Non-pigmented ciliary epithelial cell (primary cell): ENCODE measurements at places on chromosomes 11 and 22.

- DNase-seq = no peak
These were observed 198.8 kb upstream of the SEZ6L start for GRCh38 chr22:25970374-25970911.

DNA sequence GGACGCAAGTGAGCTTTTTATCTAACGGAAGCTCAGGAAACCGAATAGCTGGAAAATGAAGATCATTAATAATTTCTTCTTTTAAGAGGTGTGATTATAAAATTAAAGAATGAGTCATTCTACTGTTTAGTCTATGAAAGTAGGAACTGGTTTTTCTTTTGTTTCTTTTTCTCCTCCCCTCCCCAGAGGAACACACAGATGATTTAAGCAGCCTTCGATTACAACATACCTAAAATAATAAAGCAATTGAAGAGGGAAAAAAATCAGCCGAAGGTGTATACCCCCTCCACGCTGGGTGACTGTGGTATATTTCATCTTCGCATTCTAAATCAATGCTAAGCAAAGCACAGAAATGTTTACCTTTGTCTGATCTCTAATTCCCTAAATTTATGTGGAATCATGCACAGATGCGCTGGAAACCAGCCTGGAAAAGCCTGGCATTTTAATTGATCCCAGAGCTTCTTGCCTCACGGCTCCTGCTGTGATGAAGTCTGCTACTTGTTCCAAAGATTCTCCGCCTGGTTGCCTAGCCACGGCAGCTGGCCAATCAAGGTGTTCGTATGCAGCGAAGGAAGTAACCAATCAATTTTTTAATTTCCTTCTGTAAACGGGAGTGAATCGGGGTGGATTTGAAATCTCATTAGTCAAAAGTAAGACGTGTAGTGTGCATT is 133.9 kb downstream of the FANCF start:
- DNase-seq = no peak

GRCh38 chr11:124831897-124832296 is 31.7 kb upstream of the MSANTD2 start:
- DNase-seq = no peak

- no peak for DNase-seq
These were observed 863 bp downstream of the YIF1A start for GRCh38 chr11:66287889-66288670.

- no peak for DNase-seq
These were observed 10.8 kb downstream of the SGSM1 start for GRCh38 chr22:24816806-24817205.

- DNase-seq = no peak
These were observed 130.0 kb downstream of the WNT7B start for GRCh38 chr22:45846952-45847351.

- DNase-seq = no peak
These were observed 14.1 kb downstream of the SPATA19 start for GRCh38 chr11:133830931-133831907.

GRCh38 chr11:561148-562003 is 606 bp downstream of the RASSF7 start:
- no peak for DNase-seq

DNA sequence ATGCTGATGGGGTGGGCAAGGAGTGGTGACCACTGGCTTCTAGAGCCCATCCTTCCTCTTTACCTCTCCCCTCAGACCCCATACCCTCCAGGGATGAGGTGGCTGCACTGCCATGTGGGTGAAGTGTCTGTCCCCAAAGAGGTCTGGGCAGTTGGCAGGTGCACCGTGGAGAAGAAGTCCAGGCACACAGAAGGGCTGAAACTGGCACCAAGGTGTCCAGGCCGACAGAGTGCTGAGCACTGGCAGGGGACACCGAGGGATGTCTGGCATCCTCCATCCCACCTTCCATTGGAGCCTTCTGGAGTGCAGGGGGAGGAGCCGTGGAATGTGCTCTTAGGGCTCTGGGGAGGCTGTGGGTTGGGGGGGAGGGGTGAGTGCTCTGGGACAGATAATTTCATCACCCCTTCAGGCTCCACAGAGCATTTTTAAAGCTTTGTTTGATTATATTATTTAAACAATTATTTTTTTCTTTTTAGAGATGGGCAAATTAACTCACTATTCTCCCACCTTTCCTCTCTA is 37.9 kb downstream of the PKNOX2 start:
- no peak for DNase-seq

GRCh38 chr11:41116970-41117369 is 342.5 kb downstream of the LRRC4C start:
- DNase-seq = no peak

- no peak for DNase-seq
These were observed 21.3 kb downstream of the TRIM44 start for GRCh38 chr11:35683728-35684339.

DNA sequence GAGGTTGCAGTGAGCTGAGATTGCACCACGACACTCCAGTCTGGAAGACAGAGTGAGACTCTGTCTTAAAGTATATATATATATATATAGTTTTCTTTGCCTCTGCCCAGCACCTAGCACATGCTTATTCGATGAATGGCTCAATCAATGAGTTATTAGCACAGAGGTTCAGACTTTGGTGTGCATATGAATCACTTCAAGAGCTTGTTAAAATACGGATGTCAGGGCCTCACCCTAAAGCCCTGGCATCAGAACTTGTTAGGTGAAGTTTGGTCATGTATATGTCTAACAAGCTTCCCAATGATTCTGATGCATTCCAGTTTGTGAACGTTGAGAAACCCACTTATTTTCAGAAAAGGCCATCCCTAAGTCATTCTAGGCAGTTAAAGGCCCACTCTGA is 21.8 kb upstream of the TMEM86A start:
- DNase-seq = no peak

- no peak for DNase-seq
These were observed 163.1 kb downstream of the PKNOX2 start for GRCh38 chr11:125327518-125328224.

DNA sequence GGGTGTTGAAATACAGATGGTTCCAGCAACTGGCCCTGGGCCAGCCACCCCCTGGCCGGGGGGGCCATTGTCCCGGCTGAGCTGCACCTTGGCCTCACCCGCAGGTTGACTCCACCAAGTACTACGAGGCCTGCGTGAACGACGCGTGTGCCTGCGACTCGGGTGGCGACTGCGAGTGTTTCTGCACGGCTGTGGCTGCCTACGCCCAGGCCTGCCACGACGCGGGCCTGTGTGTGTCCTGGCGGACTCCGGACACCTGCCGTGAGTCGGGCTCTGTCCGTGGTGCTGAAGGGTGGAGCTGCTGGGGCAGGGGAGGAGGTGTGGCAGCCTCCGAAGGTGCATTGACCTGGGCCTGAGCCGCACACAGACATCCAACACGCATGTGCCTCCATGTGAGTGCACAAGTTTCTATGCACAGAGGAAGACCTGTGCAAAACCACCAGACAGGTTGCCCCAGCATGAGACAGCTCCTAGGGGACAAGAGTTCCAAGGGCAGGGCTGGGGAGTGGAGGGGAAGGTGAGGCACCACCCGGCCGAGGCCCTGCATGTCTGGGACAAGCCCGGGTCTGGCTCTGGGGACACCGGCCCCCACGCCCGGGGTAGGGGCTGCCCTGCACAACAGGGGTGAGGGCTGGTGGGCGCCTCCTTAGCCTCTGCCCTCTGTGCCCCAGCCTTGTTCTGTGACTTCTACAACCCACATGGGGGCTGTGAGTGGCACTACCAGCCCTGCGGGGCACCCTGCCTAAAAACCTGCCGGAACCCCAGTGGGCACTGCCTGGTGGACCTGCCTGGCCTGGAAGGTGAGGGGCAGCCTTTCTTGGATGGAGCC is 16.1 kb downstream of the MUC5B start:
- no peak for DNase-seq

DNA sequence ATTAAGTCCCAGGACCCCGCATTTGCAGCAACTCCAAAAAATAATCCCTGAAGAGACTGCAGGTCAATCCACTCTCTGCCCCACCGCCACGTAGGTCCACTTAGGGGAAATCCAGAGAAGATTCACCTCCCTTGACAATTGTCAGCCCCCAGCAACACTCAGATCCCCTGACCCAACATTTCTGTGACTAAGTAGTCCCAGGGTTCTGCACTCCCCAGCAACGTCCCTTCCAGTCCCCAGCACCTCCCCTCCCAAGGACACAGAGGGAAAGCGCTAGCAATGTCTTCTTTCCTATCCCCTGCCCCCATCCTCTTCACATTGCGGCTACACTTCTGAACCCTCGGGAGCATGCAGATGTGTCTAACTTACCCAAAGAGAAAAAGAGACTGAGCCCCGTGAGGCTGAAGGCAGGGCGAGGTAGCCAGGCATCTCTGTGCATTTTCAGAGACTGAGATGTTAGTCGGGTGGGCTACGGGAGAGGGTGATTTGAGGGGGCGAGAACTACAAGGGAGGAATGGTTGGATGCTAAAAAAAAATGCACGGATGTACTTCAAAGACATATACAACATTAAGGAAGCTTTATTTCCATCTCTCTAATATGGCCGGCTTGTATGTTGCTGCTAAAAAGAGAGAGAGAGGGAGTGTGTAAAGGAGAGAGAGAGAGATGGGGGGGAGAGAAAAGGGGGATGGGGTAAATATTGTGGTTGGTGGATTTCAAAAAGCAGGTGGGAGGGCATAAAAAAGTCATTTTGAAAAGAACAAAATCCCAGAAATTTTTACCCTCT is at the start of gene SCN2B:
SCN2B (minus strand) TSS at position 647 of the 785 bp plus-strand sequence; CDS start at position 439, 208 bp downstream.
- DNase-seq = no peak

- DNase-seq = no peak
These were observed 4.6 kb downstream of the FRMD8 start for GRCh38 chr11:65390996-65391395.

DNA sequence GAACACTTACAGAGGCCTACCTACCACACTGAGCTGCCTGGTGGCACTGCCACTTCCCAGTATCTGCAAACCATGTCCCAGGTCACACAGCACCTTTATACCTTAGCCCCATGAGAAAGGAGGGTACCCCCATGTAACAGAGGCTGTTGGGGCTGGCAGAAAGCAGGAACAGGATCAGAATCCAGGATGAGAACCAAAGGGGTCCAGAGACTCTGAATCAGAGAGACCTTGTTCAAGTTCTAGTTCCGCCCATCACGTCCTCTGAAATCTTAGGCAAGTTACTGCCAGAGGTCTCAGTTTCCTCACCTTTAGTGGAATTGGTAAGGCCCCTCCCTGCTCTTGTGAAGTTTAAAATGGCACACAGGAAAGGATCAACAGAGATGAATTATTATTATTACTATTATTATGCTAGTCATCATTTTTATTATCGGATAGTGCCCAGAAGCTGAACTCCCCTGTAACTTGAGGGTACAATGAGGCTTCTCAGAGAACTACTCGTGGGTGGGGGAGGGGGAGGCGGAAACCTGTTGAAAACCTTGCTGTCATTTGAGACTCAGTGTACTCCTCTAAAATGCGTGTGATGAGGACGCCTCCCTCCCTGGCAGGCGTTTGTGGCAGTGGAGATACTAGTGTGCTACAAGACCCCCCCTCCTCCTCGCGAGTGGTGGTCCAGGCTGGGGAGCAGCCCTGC is 9.3 kb downstream of the SELENOM start:
- no peak for DNase-seq

DNA sequence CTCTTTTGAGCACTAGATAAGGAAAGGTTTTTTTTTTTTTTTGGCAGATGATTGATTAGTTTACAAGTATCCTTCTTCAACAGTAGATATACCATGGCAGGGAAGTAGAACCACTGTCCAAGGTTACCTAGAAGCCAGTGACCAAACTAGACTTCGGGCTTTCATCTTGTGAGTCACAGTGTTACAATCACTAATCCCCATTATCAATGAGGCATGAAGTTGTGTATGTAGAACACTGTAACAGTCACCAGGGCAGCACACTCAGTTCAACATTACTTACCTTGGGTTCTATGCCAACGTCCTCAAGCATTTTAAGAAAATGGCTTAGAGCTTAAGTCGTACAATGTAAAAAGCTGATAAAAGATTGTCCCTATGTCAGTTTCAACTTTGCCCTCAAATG is 430.9 kb downstream of the ETS1 start:
- DNase-seq = no peak

GRCh38 chr11:88579466-88579865 is 241.9 kb upstream of the CTSC start:
- no peak for DNase-seq

DNA sequence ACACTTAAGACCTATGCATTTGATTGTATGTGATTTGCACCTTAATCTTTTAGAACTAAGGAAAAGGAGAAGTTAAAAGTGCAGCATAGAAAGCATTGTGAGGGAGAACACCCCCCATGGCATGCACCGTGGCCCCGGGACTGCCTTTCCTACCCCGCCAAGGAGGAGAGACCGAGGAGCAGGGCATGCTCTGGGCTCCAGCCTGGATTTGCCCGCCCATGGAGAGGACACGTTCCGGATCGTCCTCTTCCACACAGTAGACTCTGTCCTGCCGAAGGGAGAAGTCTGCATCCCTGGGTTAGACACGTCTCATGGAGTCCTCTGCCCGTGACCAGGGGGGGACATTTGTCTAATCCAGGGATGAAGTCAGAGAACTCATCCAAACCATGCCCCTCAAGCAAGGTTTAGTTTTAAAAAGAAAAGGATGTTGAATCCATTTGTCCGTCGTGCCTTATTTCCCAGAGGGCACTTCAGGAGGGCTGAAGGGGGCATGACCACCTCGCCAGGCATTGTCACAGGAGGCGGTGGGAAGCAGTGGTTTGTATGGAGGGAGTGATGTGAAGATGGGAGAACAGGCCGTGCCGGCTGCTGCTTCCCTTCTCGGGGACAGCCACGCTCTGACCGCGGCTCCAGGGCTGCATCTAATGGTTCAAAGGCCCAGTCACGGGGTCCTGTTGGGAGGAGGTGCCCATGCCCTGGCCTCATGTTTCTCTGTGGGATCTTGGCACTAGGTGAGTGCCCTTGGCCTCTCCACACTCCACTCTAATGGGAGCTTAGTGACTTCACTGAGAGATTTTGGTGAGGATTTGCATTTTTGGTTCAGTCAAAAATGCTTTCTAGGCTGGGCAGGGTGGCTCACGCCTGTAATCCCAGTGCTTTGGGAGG is 66.2 kb upstream of the GAL start:
- DNase-seq = no peak

DNA sequence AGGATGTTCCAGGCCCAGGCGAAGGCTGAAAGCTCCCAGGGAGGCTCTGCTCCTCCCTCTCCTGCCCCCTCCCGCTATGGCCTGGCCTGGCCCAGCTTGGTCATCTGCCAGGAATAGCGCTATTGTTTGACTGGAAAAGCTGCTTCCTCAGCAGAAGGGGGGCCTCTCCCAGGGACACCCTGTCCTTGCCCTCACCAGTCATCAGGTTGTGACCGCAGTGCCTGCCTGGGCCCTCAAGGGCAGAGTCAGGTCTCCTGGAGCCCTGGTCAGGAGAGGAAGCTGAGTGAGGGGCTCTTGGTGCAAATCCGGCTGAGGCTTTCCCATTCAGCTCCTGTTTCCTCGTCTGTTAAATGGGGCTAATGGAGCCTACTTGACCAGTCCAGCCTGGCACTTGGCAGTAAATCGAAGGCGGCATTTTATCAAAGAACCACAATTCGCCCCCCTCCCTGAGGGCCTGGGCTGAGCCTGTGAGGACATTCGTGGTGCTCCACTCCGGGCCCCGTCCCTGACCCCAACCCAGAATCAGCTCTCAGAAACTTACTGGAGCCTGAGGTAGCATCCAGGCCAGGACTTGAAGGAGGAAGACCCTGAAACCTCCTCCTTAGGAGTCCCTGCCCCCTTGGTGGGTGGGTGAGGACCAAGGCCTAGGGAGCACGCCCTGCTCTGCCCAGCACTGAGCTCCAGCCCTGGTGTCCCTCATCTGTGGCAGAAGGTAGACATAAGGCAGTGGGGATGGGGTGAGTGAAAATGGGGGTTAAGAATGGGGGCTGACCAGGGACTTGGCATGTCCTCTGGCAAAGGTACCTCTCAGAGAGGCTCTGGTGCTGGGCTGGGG is 2.0 kb upstream of the CASTOR1 start:
- no peak for DNase-seq

- no peak for DNase-seq
These were observed 41.0 kb upstream of the TENM4 start for GRCh38 chr11:79481795-79482194.
